ENCODE measurements at places on chromosomes 5 and 9.

DNA sequence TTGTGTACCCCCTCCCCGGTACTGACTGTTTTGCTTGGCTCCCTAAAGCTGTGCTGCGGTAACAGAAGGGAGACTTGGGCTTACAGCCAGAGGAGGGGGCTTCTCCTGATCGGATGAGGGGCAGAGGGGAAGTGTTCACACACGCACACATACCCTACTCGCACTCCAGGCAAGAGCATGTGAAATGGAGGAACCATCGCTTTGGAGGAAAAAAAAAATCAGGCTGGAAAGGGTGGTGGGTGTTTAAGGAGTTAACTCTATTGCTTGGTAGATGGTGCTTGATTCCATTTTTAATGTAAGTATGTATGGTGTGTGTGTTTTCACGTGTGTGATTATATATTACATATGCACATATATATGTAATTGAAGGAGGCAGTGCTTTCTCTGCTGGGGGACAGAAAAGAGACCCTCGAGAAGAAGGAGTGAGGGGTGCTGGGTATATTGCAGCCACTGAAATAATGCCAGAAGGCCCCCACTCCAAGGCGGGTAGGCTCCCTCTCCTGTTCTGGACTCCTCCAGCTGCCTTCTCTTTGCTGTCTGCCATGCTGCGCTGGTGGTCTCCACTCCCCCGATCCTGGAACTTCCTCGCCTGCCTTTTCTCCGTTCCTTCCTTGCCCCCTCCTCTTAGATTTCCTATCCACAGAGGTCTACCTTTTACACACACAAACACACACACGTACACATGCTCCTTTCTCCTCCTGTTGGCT lies 721 bp downstream of the GRIA1 start:
- DNase-seq = no peak

GRCh38 chr9:4879115-4879558 lies 86.4 kb downstream of the RCL1 start:
- no peak for DNase-seq

DNA sequence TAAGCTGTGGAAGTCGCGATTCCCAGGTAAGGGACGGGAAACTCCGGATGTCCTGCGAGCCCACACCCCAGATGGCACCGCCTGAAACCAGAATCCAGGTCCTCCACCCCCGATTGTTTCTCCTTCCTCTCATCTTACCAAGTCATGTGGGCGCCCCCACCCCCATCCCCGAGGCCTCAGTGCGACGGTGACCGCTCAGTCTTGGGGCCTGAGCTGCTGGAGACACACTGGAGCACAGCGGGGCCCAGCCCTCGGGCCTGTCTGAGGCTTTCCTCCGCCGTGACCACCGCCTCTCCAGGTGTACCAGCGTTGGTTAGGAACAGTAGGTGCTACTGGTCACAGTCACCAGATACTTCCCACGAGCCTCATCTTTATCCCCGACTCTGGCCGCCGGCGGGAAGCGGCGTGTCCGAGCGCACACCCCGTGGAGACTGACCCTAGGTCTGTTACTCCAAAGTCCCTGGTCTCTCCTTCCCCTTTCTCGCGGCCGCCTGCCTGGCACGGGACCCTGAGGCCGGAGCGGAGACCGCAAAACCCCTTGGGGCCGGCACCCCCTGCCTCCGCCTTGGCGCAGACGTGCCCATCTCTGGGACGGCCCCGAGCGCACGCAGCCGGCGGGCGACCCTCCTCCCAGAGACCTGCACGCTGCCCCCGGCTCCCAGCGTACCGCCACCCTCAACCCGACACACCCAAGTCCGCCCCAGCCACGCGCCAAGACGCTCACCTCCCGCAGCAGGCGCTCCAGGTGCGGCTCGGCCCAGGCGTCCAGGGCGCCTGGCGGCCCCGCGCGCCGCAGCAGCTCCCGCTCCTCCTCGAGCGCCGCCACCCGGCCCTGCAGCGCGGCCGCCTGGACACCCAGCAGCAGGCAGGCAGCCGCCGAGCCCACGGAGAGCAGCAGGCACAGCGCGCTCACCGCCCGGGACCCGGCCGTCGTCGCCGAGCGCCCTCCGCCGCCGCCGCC lies 733 bp downstream of the COL23A1 start:
- DNase-seq = no peak

- no peak for DNase-seq
These were observed 50.6 kb downstream of the DEPDC1B start for GRCh38 chr5:60649288-60649917.

- no peak for DNase-seq
These were observed 58.3 kb upstream of the PLPP1 start for GRCh38 chr5:55593115-55593472.

DNA sequence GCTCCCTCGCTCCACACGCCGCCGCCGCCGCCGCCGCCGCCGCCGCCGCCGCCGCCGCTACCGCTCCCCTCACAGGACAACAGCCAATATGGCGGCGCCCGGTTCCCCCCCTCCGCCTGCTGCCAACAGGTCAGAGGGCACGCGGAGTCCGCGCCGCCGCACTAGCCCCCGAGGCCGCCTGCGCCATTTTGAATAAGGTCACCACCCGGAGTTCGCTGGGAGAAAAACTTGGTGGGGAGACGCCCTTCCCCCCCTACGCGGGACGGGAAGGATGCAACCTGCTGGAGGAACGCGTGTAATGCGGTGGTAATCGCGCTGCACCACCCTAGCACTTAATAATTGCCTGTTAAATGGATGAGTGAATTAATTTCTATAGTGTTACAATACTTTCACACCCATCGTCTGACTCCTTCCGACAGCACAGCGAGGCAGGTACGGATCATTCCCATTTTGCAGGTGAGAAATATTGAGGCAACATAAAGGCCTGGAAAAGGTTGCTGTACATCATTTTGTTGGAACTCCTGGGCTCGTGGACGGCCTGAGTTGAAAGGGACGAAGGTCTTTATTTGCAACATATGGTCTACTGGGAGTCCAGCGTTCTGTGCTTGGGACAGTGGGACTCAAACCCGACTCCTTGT lies at the start of gene FAM193B:
Gene FAM193B, minus strand, starts transcription at position 90 of the 638 bp plus-strand sequence. CDS start 105 bp downstream, outside the sequence.
- peak; percentile 32 for DNase-seq

DNA sequence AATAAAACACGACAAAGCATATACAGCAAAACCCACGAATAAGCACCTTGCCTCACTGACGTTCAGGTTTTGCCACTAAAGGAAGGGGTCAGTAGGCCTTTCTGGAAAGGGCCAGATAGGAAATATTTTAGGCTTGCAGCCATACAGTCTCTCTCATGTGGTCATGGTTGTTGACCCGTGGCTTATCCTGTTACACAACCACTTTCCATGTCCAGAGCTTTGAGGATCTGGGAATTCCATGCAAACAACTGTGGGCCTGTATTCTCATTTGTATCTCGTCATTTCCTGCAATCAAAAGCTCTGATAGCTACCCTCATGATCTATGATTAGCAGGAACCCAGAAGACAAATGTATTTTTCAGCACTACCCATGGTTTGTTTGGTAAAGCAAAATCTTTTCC lies 108.3 kb downstream of the DRD1 start:
- no peak for DNase-seq

DNA sequence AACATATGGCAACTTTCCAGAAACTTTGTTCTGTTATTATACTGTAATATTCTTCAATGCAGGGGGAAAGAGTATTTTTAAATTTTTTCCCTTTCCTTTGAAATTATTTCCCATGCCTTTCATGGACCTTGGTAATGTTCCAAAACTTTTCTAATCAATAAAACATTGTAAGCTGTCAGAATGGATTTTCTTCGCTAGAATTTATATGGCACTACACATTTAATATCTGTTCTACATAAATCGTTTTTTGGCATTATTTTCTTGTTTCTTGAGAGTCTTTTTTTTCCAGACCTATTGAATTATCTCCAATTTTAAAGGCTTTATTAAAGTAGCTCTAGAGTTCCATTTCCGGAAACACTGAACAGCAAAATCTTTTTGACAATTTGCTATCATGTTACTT lies 249.0 kb downstream of the TMEM167A start:
- no peak for DNase-seq

GRCh38 chr5:16880547-16880946 lies 55.5 kb downstream of the MYO10 start:
- DNase-seq = no peak

- no peak for DNase-seq
These were observed 694.9 kb downstream of the ISL1 start for GRCh38 chr5:52077941-52078815.

DNA sequence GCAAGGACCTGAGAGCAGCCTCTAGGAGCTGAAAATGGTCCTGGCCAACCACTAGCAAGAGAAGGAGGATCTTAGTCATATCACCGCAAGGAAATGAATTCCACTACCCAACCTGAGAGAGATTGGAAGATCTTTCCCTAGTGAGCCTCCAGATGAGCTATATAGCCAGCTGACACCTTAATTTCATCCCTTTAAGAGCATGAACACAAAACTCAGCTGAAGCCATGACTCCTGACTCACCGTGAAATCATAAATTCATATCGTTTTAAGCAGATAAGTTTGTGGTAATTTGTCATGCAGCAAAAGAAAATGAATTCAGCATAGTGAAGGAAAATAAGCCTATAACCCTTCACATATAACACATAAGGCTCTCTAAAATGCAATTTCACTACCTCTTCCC lies 23.5 kb downstream of the MAPKAP1 start:
- DNase-seq = no peak

DNA sequence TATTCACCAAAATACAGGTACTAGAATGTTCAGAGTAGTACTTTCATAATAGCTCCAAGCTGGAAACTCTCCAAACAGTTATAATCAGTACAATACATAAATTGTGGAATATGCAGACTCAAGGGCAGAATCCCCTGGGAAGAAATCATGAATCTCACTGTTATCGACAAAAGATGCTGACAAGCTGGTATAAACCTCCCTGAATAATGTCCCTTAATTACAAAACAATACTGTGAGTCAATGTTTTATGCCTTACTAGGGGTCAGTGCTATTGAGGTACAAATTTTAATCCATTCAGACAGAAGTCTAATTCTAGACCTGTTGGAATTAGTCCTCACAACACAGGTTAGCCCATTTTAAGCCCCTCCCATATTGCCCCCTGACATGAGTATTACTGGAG lies 532.3 kb downstream of the DTWD2 start:
- DNase-seq = no peak

DNA sequence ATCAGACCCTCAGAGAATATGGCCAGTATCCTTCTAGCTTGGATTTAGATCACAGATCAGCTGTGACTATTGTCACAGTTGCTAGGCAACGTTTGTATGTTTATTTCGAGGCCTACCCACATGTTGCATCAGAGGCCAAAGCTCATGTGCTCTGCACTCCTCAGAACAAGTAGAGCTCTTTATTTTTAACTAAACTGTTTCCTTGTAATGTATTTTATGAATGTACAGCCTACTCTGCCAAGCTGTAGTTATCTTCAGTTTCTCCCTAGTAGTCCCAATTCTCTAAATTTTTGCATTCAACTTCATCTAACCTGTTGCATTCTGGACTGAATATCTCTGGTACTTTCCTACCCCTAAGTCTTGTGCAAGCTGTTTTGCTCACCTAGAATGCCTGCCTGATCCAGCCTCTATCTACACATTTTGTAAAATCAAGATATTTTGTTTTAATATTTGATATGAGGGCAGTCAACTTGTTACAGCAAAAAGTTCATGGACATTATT lies 52.8 kb downstream of the CAST start:
- DNase-seq = no peak

GRCh38 chr9:100366121-100366520 lies 13.4 kb upstream of the TEX10 start:
- DNase-seq = no peak

DNA sequence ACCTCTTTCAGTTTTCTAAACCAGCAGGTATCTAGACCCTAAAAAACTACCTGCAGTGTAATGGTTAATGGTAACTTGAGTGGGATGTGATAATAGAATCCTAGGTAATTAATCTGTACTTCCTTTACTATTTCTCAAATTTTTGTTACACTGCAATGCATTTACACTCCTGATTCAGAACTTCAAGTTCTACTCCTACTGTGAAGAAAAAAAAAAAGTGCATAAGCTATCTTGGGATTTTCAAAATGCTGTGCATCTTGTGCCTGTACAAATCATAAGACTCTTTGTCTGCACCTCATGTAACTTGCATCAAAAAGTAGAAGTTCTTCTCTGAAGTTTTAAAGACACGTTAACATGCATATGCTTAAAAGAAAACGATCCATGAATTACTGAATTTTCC lies 554.1 kb downstream of the CETN3 start:
- no peak for DNase-seq

GRCh38 chr9:80651044-80651443 lies 1038.3 kb downstream of the TLE1 start:
- DNase-seq = no peak

- no peak for DNase-seq
These were observed 19.1 kb downstream of the EEIG1 start for GRCh38 chr9:127961613-127962155.

DNA sequence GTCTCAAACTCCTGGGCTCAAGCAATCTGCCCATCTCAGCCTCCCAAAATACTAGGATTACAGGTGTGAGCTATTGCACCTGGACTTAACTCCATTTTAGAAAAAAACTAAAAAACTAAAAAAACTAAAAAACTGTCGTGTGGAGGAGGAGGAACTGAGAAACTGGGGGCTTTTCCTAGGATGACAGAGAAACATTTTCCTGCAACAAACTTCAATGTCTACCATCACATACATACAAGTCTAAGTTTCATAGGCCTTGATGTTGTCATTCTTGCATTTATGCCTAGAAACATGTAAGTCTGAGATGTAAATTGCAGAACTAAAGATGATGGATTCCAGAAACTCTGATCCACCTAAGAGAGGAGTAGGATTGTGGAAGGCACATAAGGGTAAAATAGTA lies 556.8 kb downstream of the RAB3C start:
- DNase-seq = no peak

DNA sequence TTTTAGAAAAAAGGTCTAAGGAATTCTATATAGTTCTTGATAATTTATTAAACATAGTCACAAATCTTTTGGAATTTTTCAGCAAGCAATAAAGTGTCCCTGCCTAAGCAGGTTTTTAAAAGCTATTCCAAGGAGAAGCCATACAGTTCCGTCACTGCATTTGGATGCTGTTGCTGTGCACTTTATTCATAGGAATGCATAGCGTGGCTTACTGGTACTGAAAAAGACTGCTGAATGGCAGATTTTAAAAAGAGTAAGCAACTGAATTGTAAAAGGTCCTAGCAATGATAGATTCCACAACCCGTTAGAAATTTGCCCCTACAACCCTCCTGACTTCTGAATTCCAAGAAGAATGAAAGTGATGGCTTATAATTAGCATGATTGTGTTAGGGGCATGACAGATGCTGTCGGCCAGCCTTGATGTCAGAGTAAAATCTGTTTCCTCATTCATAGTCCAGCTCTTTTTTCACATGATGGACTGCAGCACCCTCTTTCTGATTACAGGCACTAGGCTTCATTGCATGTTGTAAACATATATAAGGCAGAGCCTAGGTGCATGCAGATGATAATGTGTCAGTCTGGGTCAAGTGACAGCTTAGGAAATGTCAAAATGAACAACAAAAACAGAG lies 227.0 kb downstream of the PDE4D start:
- DNase-seq = no peak

GRCh38 chr9:131273856-131274673 lies 2.2 kb downstream of the FAM78A start:
- DNase-seq = no peak

GRCh38 chr5:54905942-54906537 lies 79.4 kb downstream of the ESM1 start:
- DNase-seq = no peak

- no peak for DNase-seq
These were observed 118.1 kb downstream of the DPYSL3 start for GRCh38 chr5:147391781-147392180.

Measured in NCI-H1417 treated with DMSO at 0.1 percent for 48 hours (cell line).